ENCODE measurements at places on chromosomes 3 and 15.

DNA sequence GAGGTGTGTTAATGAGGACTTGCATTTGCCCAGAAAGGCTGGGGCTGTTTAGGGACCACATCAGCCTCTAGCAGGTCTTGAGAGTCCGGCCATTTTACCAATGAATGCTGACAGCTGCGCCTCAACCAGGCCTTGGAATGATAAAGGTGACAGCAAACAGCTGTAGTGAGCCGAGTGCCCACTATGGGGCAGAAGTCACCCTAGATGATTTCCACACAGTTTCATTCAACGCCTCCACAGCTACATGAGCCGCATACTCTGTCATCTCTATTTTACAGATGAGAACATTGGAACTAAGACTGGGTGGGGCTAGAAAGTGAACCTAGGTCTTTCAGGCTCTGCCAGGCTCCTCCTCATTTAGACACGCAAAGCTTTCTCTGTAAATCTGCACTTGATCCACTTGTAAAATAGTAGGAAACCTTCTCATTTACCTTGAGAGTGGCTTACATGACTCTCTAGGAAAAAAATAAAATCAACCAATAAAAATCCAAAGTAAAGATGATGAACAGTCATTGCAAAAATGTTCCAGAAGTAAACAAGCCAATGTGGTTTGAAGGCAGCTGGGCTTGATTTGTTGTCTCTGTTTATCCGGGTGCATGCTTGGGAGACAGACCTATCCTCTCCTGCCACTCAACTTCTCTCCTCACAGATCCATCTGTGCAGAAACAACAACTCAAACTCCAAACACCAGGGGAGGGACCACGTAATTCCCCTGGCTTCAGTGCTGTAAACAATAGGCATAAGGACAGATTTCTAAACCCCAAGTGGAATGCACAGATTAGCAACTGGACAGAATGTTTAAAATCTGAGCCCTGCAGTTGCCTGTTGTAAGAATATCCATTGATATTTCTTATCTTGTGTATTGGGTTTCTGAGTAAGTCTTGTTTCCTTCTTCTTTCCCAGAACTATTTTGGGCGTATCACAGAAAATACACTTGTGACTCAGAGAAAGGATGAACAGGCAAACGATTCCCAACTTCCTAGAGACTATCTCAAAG, 31.5 kb upstream of the LDHAL6B start:
- no peak for DNase-seq

GRCh38 chr15:37134699-37135131, 34.4 kb upstream of the MEIS2 start:
- no peak for DNase-seq

GRCh38 chr3:73270839-73271483, 209.5 kb downstream of the EBLN2 start:
- no peak for DNase-seq

DNA sequence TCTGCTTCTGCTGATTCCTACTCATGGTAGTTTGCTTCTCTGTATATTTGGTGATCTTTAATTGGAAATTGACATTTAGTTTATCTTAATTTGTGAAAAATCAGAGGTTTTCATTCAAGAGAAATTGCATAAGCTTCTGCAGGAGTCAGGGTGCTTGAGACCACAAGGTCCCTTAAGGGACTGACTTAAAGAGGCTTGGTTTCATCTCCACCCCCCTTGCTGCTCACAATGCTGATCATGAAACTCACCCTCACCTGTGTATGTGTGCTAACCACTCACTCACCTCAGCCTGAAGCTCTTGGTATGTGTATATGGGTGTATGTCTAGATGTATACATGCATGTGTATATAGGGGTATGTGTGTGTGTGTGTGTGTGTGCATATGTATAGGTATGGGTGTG, 11.4 kb downstream of the PGPEP1L start:
- DNase-seq: no peak

DNA sequence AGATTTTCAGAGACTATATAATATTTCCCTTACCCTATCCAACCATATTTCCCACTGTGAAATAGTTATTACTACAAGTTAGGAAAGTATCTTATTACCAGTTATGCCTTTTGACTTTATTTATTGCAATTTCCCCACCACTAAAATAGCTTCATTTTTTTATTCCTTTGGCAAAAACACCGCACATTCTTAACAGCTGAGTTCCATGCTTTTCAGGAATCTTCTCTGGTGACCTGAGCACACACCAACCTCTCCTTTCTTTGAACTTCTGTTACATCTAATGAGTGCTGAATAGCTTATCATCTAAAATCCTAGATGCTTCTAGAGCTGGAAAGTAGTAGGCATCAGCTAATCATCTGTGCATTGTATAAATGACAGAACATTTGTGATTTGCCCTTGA, 99.1 kb downstream of the UBE2E2 start:
- DNase-seq: no peak

DNA sequence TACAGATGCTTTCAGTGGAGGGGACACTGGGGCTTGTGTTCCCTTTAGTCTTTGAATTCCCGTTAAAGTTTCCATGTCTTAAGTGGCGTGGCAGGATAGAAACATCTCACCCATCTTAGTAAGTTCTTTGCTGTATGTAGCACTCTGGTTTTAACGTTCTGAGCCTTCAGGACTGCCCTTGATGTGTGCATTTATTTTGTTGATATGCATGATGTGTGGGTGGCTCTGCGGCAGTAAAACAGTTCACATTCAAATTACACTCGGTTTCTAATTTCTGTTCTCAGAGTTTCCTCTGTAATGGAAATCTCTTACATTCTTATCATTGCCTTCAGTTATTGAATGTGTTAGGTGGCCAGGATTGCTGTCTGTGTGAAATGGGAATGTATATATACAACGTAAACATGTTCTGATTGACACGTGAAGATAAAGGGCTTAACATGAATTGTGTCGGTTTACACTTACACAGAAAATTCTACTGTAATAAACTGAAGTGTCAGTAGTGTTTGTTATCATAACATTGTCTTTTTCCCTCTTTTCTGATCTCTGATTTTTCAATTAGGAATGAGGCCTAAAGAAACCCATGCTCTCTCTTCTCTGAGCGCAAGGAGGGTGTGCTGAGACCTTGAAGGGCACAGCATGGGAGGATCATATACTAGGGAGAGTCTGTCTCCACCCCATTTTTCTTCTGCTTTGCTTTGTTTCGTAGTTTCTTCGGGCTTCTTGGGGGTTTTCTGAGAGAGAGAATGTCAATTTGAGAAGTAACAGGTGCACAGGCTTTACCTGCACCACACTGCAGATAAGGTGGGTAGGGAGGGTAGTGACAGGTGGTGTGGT, 51.5 kb downstream of the IGF1R start:
- no peak for DNase-seq

GRCh38 chr15:89177633-89178306, 43.6 kb downstream of the RLBP1 start:
- DNase-seq: peak; percentile 52

DNA sequence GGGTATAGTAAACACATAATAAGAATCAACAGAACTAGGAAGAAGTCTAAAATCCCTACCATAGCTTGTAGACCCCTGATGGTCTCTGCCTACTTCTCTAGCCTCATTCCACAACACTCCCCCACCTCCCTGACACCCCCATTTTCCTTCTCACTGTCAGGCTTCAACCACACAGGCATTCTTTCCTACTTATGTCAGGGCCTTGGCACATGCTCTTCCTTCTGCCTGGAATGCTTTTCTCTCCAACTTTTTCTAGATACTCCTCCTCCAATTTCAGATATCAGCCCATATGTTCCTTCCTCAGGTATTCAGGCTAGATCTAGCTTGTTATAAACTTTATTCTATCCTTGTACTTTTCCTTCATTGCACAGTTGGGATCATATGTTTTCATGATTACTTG, 106.0 kb upstream of the MRPL3 start:
- DNase-seq: no peak

DNA sequence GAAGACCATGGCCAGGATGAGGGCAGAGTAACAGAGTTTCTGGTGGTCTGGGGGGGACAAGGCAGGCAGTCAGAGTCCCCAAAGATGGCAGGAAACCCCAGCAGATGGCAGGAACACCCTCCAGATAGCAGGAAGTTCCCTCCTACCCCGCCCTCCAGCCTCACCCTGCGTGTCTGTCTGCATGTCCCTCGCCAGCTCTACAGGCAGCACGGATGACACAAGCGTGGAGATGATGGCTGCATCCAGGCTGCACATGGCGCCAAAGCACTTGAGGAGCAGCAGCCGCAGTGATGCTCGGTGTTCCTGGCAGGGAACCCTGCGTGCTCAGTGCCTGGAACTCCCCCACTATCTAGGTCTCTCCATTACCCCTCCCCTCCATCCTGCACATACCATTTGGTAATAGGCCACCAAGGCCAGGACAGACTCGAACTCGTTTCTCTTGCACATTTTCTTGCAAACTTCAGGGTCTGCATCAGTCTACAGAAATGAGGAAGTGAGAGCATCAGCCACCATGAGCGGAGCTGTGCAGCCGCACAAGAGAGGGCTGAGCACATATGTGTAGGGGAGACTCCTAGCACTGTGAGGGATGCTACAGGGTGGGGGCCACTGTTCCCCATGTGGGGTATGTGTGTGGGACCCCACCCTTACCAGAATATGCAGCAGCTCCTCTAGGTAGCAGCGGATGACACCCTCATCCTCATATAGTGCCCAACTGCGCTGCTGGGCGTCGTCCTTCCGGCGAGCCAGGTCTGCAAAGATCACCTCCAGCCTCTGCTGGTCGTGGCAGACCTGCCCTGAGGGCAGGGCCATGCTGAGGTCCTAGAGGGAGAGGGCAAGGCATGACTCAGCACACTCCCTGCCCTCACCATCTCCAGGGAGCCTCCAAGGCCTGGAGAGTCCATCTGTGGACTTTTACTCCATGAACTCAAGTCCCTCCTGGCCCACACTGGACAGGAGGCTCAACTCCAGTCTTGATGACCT, 6.0 kb downstream of the NCKIPSD start:
- DNase-seq: no peak

DNA sequence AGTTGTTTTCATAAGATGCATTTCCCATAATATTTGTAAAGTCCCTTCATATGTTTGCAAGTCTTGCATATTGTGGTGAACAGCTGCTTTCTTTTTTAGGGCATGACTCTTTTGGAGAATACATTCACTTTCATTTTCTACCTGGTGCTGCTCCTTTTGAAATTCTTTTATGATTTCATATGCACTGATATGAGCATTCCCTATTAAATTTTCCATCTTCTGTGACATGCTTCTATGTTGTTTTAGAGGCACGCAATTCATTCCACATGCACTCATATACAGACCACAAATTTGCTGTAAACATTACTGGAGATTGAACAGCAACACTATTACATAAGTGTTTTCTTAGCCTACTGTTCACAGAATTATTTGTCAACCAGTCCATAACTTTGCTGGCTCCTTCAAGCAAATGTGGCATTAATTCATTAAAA, 92.8 kb upstream of the TNFSF10 start:
- no peak for DNase-seq

DNA sequence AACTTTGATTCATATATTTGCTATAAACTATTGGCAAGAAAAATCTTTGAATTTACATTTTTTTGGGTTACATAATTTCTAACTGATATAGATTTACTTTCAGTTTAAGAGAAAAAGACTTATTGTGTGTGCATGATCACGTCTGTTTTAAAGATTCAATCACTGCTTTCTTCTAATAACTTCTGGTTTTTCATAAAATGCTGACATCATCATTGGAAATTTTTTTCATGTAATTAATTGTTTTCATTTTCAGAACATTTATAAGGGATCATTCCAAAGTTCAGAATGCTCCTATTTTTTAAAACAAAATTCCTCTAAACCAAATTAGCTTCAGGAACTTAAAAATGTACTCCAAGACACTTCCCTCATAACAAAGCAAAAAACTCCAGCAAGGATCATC, 500.7 kb upstream of the GBE1 start:
- no peak for DNase-seq

GRCh38 chr3:190008432-190008831, 112.3 kb downstream of the P3H2 start:
- no peak for DNase-seq

DNA sequence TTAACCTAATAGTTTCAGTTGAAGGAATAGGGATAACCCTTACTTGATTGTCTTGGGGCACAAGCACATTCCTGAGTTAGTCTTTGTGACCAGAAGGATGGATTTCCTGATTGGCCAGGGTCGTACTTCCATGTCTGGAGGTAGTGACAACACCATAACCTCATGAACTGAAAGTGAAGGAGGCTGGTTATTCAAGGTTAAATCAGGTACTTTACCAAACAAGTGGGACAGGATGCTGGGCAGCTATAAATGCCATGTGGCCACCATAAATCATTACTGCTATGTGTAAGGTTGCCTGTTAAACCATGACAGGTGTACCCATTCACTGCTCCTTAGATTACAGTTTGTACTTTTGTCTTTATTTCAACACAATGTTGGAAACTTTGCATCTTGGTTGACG, 128.3 kb upstream of the SAMMSON start:
- DNase-seq: no peak

DNA sequence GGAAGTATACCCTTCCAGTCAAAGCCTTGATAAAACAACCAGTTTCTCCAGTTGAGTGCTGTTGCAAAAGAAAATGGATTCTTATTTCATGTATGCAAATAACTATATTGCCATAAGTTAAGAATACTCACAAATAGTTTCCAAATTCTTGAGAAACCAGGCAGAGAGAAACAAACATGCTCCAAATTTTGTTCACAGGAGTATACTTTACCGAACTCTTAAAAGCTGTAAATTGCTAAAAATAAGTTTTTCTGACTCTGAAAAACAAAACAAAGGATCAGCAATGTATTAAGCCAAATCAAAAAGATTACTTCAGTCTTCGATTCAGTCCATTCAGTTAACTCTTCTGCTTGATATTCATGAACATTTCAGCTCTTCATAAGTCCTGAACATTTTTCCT, 646.5 kb downstream of the MCTP2 start:
- DNase-seq: no peak

DNA sequence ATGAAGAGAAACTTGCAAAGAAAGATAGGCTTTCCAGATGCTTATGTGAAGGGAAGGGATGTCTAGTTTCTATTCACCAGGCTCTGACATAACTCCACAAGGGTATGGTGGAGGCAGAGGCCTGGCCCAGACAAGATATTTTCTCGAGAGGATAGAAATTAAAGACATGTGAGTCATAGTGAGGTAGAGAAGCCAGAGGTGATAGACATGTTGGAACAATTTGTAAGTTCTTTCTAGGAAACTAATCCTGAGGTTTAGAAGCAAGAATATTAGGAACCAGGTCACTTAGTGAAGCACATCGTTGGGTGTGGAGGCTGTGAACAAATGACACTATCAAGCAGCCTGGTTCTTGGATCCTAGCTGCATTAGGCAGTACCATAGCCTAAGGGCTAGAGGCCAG, 176.9 kb downstream of the BBX start:
- DNase-seq: no peak

DNA sequence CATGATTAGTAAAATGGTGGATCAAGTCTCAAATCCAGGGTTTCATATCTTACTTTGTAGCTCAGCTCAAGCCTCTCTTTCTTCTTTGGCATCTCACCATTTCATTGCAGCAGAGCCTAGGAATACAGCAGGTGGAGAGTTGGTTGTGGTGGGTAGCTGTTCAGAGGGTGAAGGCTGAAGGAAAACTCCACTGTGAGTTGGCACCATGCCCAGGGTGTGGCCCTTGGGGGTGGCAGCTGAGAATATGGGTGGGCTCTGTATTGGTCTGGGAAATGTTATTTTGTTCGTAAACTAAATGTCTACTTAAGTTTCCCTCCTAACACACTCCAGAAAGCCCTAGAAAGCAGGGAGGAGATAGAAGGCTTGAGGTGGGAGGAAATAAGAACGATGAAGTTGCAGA, 1.7 kb upstream of the MAP1A start:
- no peak for DNase-seq
